Astrocyte of the cerebellum (primary cell): ENCODE measurements at places on chromosomes 2 and 18.

- no peak for DNase-seq
Measured at GRCh38 chr2:98463988-98464771, 19.5 kb downstream of the INPP4A start.

GRCh38 chr2:74457549-74458131, 598 bp upstream of the WBP1 start:
- DNase-seq: no peak

GRCh38 chr2:28824207-28824606, 13.6 kb downstream of the SPDYA start:
- DNase-seq: no peak

DNA sequence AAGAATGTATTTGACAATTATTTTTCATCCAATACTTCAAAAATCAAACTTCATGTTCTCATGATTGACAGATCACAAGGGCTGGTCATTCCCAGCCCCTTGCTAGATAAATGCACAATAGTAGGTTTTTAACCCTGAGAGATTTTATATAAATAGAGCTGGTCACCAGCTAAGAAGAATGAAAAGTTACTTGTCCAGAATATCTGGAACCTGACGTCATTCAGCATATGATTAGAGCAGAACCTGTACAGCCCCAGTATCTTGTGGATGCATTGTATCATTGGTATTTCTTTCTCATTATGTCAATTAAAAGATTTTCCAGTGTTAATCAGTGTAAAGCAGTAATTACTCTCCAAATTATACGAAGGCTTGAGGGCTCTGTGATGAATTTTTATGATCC, 202.8 kb upstream of the RND3 start:
- no peak for DNase-seq

GRCh38 chr18:48742706-48743475, 204.1 kb downstream of the CTIF start:
- no peak for DNase-seq
